Right lobe of liver (tissue), 6 donors: ENCODE measurements at places on chromosomes 13 and 19.

GRCh38 chr13:21895779-21896178, 224.9 kb downstream of the FGF9 start:
- no peak for DNase-seq

DNA sequence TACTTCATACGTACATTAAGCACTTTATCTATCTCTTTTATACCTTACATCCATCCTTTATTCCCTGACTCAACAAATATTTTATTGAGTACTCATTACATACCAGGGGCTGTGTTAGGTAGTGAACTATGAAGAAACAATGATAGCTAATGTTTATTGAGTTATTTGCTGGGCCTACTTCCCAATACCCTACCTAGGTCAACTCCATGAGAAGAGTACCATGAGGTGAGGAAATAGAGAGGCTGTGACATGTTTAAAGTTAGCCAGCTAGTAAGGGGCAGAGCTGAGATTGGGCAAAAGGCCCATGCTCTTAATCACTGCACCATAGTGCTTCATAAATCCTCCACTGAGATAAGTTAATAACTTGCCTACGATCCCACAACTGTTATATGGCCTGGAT, 79.9 kb downstream of the FREM2 start:
- DNase-seq: no peak

DNA sequence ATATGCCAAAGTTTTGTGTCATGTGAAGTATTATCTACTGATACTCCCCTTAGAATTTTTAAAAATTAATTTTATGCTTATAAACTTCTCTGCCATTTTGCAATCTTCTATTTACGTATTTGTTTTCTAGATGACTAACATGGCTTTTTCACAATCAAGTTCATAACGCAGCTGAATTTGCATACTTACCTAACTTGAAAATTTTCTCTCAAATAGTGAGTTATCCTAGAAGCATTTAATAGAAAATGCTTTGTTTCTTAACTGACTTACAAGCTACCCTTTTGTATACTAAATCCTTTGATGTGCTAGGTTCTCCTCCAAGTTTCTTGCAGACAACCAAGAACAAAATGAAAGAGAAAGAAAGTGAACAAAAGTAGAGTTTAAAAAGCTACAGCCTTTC, 683.5 kb downstream of the LIG4 start:
- DNase-seq: no peak

- no peak for DNase-seq
Measured at GRCh38 chr13:91596842-91597241, 198.4 kb downstream of the GPC5 start.

GRCh38 chr13:67803118-67803517, 573.0 kb upstream of the PCDH9 start:
- no peak for DNase-seq

DNA sequence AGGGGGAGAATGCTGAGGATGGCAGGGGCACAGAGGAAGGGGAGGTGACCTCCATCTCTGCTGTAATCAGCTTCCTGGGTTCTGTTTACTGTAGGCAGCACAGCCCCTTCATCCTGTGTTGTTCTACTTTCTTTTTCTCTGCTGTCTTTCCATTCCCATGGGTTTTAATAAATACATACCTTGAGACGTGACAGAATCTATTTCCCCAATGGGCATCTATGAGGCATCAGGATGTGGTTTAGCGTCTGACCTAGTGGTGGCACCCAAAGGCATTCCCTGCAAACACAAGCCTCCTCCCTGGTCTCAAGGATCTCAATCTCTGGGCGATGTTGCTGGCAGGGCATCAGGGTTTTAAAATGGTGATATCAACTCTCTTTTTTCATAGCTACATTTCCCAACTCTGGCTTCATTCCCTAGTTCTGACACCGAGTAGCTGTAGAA, 60.8 kb downstream of the ALOX5AP start:
- no peak for DNase-seq

GRCh38 chr19:49585023-49585422, 3.9 kb downstream of the PRRG2 start:
- no peak for DNase-seq

DNA sequence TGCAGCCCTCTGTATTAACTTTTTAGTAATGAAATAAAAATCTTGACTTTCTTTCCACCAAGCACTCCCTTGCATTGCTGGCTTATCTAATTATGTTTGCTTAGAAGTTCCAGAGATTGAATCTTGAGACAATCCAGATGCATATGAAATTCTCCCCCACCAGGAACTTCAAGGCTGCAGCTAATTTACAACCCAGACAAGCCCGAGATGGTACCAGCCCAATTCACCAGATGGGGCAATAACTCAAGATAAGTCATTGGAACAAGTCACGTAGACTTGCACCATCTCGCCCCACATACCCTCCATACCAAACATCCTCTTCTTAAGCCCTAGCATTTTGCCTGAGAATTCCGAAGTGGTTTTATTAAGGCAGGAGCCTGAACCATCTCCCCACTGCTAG, 29.0 kb downstream of the UTP14C start:
- no peak for DNase-seq

GRCh38 chr13:110382229-110382628, 75.1 kb downstream of the COL4A2 start:
- DNase-seq: no peak

GRCh38 chr13:24892829-24893228, 128.9 kb downstream of the RNF17 start:
- DNase-seq: no peak

DNA sequence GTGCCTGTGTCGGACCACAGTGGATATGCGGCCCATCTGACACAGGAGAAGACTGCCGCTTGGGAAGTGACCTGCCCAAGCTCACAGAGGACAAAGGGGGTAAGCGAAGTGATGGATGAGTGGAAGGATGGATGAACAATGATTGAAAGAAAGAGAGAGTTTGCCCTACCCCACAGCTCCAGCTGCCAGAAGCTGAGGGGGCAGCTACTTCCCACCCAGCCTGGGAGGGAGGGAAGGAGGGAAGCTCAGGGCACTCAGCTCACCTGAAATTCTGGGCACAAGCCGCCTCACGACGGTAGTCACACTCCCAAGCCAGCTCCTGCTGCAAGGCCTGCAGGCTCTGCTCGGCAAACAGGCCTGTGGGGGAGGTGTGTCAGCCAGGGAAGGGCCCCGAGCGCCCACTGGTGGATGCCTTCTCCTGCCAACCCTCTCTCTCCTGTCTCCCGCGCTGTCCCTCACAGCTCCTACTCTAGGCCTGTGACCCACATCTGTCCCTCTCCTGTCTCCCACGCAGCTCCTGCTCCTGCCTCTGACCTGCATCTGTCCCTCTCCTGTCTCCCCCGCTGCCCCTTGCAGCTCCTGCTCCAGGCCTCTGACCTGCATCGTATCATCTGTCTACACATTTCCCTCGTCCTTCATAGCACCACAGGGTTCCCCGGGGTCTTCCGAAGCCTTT, 12.0 kb upstream of the NUMBL start:
- no peak for DNase-seq

- DNase-seq: no peak
Measured at GRCh38 chr13:33554919-33555791, 262.8 kb upstream of the RFC3 start.

DNA sequence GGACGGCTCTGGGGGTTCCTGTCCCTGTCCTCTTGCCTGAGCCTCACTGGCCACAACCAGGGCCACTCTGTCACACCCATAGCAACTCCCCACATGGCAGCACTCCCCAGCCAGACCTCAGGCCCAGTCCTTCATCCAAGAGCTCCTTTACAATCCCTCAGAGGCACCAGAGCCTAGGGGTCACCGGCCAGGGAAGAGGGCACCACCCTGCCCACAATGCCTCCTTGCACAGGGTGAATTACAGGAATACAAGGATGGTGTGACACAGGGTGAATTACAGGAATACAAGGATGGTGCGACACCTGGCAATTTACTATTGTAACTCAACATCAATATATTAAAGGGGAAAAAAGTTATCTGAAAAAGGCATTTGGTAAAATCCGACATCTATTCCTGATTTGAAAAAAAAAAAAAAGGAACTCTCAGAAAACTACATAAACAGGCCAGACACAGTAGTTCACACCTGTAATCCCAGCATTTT, 16.5 kb downstream of the MIER2 start:
- DNase-seq: no peak

GRCh38 chr13:48068952-48069351, 26.0 kb downstream of the MED4 start:
- DNase-seq: no peak

GRCh38 chr19:12802267-12803106, 618 bp downstream of the THSD8 start:
- DNase-seq: no peak

DNA sequence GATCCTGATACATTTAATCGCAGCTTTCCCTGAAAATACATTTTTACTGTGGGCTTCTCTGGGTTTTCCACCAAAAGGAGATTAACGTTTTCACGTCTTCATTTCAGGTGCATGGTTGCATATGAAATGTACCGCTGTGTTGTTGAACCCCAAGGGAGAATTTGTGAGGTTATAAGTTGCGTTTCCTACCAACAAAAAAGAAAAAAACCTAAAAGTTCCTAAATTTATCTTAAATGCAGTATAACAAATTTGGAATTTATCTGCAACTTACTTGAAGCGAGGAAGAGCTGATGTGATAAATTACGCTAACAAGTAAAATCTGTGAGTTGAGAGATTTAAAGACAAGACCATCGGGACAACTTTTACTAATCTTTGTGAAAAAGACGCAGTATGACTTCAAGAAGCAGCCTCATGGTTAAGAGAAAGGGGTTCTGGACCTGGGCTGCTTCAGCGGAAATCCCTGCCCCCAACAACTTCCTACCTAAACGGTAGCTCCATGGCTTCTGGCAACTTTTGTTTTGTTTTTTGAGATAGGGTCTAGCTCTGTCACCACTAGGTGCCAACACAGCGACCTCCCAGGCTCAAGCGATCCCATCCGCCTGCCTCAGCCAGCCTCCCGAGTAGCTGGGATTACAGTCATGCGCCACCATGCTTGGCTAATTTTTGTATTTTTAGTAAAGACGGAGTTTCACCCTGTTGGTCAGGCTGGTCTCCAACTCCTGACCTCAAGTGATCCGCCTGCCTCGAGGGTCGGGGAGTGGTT, 958 bp upstream of the OBI1 start:
- DNase-seq: no peak
